ENCODE measurements at places on chromosomes 13 and 19. TPM values are rescaled to one million over a fixed set of nuclear protein-coding genes. Genes with fewer than 3 reads are reported as not detected.

ZNF665 gene
- total RNA-seq: 7.6 TPM

PSG2 gene
- not detected for total RNA-seq

CFD gene
- 83.1 TPM for total RNA-seq

PROZ gene
- 0.63 TPM for total RNA-seq

MLNR gene
- 2.0 TPM for total RNA-seq

MEGF8 gene
- 26.9 TPM for total RNA-seq

NCCRP1 gene
- 1.3 TPM for total RNA-seq

PSG3 gene
- 2.0 TPM for total RNA-seq

ERFL gene
- total RNA-seq: 2.2 TPM

- H3K36me3 ChIP-seq: no peaks in the 10 kb centered on the region
- H3K27me3 ChIP-seq: no peaks in the 10 kb centered on the region
- H3K4me3 ChIP-seq: no peak overlapping the region
- no peak for DNase-seq
These were observed 61.5 kb upstream of the SLC15A1 start for GRCh38 chr13:98813993-98814392.

- no peaks in the 10 kb centered on the region for H3K27me3 ChIP-seq
- H3K36me3 ChIP-seq: no peaks in the 10 kb centered on the region
- no peak overlapping the region for H3K27ac ChIP-seq
- DNase-seq: no peak
- no peaks in the 10 kb centered on the region for H3K4me1 ChIP-seq
- no peak overlapping the region for H3K4me3 ChIP-seq
These were observed 6.9 kb upstream of the LYL1 start for GRCh38 chr19:13109361-13110098.

- H3K4me3 ChIP-seq: no peak overlapping the region
- no peak for DNase-seq
- no peaks in the 10 kb centered on the region for H3K27me3 ChIP-seq
- no peak overlapping the region for H3K27ac ChIP-seq
These were observed 236.7 kb upstream of the CSNK1A1L start for GRCh38 chr13:37342205-37342604.

DNA sequence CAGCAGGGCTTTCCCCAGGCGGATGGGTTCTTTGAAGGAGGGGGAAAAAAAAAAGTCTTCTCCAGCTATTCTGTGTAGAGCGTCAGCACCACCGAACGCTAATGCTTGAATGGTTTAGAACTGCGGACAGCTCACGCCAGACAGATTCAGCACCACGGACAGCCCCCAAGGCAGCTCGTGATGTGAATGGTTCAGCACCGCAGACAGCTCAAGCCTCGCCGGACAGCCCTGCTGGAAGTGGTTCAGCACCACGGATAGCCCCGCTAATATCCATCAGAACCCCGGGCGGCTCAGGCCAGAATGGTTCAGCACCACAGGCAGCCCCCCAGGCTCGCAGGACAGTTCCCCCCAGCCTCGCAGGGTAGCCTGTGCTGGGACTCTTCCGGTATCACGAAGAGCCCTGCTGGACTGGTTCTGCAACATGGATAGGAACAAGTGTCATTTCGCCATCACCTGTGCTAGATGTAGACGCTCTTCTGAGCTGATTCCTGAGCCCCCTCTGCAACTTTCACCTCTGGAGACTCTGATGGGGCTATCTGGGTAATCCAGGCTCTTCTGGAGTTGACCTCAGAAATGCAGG is 4.9 kb upstream of the SMIM17 start:
- no peaks in the 10 kb centered on the region for H3K36me3 ChIP-seq
- no peaks in the 10 kb centered on the region for H3K27me3 ChIP-seq
- peak; percentile 97 for DNase-seq
- H3K27ac ChIP-seq: no peak overlapping the region
- H3K4me3 ChIP-seq: no peak overlapping the region

DNA sequence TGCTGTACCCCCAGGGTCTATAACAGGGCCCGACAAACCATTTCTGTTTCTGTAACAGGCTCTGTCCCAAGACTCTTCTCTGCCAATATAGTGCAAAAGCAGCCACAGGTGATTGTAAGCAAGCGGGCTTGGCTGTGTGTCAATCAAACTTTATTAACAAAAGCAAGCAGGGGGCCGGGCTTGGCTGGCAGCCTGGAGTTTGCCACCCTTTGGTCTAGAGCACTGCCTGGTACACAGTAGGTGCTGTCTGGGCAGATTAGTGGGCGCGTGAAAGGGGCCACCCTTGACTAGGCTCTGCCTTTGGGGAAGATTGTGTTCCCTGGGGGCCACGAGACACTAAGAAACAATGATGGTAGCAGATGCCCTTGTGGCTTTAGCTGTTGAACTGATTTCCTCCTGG is 27.4 kb downstream of the CCL25 start:
- H3K4me3 ChIP-seq: no peak overlapping the region
- no peak for DNase-seq
- H3K27me3 ChIP-seq: no peaks in the 10 kb centered on the region
- no peak overlapping the region for H3K27ac ChIP-seq

DNA sequence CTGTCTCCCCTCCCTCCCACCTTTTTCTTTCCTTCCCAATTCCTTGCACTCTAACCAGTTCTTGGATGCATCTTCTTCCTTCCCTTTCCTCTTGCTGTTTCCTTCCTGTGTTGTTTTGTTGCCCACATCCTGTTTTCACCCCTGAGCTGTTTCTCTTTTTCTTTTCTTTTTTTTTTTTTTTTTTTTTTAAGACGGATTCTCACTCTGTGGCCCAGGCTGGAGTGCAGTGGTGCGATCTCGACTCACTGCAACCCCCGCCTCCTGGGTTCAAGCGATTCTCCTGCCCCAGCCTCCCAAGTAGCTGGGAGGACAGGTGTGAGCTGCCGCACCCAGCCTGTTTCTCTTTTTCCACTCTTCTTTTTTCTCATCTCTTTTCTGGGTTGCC is 6.9 kb downstream of the MYADM start:
- H3K4me3 ChIP-seq: peak overlapping the region; percentile 20
- peaks cover 12% of the 10 kb centered on the region for H3K4me1 ChIP-seq
- H3K27ac ChIP-seq: no peak overlapping the region
- no peak for DNase-seq
- no peaks in the 10 kb centered on the region for H3K36me3 ChIP-seq

GRCh38 chr13:51524312-51524711 is 60.0 kb upstream of the WDFY2 start:
- no peak overlapping the region for H3K27ac ChIP-seq
- H3K4me3 ChIP-seq: no peak overlapping the region
- DNase-seq: no peak
- no peaks in the 10 kb centered on the region for H3K4me1 ChIP-seq
- H3K36me3 ChIP-seq: no peaks in the 10 kb centered on the region

DNA sequence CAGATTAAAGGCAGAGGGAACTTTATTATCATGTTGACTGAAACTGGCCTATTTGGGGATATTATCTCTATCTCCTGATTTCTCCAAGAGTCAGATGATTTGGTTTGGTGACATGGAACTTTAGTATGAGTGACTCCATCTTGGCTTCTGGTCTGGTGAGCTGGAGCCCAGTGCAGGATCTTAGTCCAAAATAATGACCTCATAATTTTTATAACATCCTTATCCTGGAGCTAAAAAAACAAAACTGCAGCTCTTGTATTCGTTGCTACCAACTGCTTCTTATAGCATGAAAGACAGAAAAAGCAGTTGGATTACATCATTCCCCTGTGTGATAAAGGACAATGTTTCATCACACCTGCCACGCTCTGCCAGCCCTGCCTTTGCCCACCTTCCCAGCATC is 39.3 kb upstream of the RNF17 start:
- H3K27me3 ChIP-seq: no peaks in the 10 kb centered on the region
- no peak for DNase-seq
- H3K27ac ChIP-seq: no peak overlapping the region

GRCh38 chr19:11181488-11181887 is 15.9 kb downstream of the KANK2 start:
- H3K27ac ChIP-seq: peak overlapping the region; percentile 64
- DNase-seq: no peak
- peaks cover 8% of the 10 kb centered on the region for H3K4me1 ChIP-seq
- no peak overlapping the region for H3K4me3 ChIP-seq
- no peaks in the 10 kb centered on the region for H3K36me3 ChIP-seq

- H3K4me3 ChIP-seq: no peak overlapping the region
- H3K4me1 ChIP-seq: peaks cover under 1% of the 10 kb centered on the region
- no peaks in the 10 kb centered on the region for H3K36me3 ChIP-seq
- no peak overlapping the region for H3K27ac ChIP-seq
- H3K27me3 ChIP-seq: no peaks in the 10 kb centered on the region
- no peak for DNase-seq
These were observed 2.0 kb upstream of the A1BG start for GRCh38 chr19:58355215-58355796.

DNA sequence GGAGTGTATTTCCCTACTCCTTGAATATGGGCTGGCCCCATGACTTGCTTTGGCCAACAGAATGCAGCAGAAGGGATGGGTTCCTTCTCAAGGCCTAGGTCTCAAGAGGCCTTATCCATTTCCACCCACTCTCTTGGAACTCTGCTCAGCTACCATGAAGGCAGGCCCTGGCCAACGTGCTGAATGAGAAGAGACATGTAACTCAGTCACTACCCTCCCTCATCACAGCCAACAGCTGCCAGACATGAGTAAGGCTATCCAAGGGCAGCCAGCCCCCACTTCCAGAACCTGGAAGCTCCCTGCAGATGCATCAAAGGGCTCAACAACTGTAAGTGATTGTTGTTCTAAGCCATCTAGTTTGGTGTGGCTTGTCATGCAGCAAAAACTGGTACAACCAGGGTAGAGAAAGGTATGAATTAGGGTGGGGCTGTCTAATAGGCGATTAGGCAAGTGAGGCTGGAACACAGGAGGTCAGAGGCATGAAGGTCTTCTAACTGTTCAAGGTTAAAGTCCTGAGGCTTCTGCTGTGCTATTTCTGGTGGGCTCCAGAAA is 1.4 kb upstream of the RASL11A start:
- DNase-seq: no peak
- H3K36me3 ChIP-seq: no peaks in the 10 kb centered on the region
- H3K27ac ChIP-seq: no peak overlapping the region
- H3K4me1 ChIP-seq: peaks cover 25% of the 10 kb centered on the region
- no peaks in the 10 kb centered on the region for H3K27me3 ChIP-seq

- no peaks in the 10 kb centered on the region for H3K36me3 ChIP-seq
- H3K27me3 ChIP-seq: no peaks in the 10 kb centered on the region
- no peak overlapping the region for H3K4me3 ChIP-seq
- no peak overlapping the region for H3K27ac ChIP-seq
- H3K4me1 ChIP-seq: no peaks in the 10 kb centered on the region
These were observed 2.9 kb downstream of the KLK1 start for GRCh38 chr19:50820549-50821247.

GRCh38 chr13:82993417-82993816 is 888.9 kb downstream of the SLITRK1 start:
- H3K36me3 ChIP-seq: no peaks in the 10 kb centered on the region
- H3K27me3 ChIP-seq: no peaks in the 10 kb centered on the region
- H3K4me1 ChIP-seq: no peaks in the 10 kb centered on the region
- DNase-seq: no peak
- no peak overlapping the region for H3K27ac ChIP-seq

GRCh38 chr19:18304208-18304457 is 18.7 kb downstream of the LSM4 start:
- H3K27ac ChIP-seq: peak overlapping the region; percentile 94
- H3K36me3 ChIP-seq: no peaks in the 10 kb centered on the region
- H3K27me3 ChIP-seq: no peaks in the 10 kb centered on the region
- peaks cover 45% of the 10 kb centered on the region for H3K4me1 ChIP-seq
- no peak overlapping the region for H3K4me3 ChIP-seq
- no peak for DNase-seq

DNA sequence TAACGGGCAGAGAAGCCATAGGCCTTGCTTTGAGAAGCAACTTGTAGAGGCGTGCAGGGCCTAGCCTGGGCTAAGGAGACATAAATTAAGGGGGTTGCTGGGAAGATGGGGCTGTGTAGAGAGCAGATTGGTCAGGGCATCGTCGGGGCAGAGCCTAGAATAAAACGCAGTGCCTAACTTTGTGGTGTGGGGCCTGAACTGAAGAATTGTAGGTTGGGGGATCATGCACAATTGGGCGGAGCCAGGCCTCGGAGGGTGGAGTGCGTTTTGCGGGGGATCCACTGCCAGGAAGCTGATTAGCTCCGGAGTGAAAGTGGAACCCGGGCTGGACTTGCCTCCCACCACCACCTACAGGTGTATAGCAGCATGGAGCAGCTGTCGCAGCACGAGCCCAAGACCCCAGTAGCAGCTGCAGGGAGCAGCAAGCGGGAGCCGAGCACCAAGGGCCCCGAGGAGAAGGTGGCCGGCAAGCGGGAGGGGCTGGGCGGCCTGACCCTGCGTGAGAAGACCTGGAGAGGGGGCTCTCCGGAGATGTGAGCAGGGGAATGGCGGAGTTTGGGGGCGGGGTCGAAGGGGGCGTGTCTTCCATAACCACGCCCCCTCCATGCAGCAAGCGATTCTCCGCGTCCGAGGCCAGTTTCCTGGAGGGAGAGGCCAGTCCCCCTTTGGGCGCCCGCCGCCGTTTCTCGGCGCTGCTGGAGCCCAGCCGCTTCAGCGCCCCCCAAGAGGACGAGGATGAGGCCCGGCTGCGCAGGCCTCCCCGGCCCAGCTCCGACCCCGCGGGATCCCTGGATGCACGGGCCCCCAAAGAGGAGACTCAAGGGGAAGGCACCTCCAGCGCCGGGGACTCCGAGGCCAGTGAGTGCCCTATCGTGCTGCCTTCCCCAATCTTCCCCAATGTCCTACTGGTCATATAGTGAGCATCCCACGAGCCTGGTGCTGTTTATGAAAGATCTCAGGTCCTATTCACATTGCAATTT is 13.8 kb downstream of the DNASE2 start:
- no peaks in the 10 kb centered on the region for H3K27me3 ChIP-seq
- no peaks in the 10 kb centered on the region for H3K36me3 ChIP-seq
- no peaks in the 10 kb centered on the region for H3K4me1 ChIP-seq
- DNase-seq: peak; percentile 68
- H3K4me3 ChIP-seq: no peak overlapping the region
- H3K27ac ChIP-seq: no peak overlapping the region

- no peaks in the 10 kb centered on the region for H3K4me1 ChIP-seq
- DNase-seq: peak; percentile 46
- H3K27ac ChIP-seq: no peak overlapping the region
- no peaks in the 10 kb centered on the region for H3K36me3 ChIP-seq
These were observed 175.9 kb downstream of the IRS2 start for GRCh38 chr13:109610517-109610916.
